AG09319 (cell line): ENCODE measurements at places on chromosomes 12 and 14.

GRCh38 chr14:71362920-71363584 is 455.8 kb downstream of the PCNX1 start:
- DNase-seq = no peak

DNA sequence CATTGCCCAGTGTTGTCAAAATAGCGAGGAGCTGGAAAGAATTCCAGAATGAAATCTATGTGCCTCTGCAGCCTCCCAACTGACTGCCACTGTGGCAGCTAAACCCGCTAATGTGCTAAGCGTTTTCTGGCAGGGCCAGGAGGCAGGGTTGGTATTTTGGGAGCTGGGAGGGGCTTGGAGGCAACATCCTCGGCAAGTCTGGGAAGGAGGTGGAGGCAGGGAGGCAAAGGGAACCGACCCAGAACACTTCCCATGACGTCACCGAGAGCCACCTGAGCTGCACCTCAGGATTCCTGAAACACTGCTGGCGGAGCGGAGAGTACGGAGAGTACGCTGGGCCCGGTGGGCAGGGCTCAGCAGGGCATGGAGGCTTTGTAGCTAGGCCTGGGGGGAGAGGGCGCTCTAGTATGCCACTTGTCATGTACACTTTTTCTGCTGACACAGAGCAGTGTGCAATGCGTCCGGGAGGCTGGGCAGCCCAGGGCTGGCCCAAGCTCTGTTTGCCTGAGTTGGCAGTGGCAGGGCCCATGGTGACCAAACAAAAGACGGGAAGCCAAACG is 81.5 kb downstream of the DPF3 start:
- DNase-seq = no peak

GRCh38 chr12:127519779-127520178 is 747.2 kb upstream of the TMEM132C start:
- DNase-seq = no peak

DNA sequence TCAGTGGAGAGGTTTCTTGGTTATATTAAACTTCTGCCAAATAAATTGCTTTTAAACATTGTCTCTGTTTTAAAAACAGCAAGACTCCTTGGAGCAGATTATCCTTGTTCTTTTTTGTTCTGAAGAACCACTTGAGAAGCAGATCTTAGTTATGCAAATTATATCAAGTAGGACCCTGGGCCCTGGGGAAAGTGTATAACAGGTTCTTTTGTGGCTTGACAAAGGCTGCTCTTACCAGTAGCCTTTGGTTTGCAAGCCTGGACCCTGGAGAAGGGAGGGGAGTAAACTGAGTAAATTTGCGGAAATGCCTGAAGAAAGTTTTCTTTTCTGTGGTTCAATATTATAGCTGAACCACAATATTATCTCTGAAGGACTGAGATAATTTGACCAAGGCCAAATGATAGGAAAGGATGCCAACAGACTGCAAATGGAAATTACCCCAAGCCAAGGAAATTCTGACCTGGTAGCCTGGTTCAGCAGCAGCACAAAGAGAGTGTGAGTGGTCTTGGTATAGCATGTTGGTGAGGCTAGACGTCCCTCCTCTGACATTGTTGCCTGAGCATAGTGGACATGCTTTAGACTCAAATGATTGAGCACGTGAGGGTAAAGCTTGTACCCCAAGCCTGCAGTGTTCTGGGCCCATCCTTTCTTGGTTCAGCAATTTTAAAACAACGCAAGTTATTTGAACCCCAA is 30.4 kb upstream of the SIX1 start:
- DNase-seq = no peak

DNA sequence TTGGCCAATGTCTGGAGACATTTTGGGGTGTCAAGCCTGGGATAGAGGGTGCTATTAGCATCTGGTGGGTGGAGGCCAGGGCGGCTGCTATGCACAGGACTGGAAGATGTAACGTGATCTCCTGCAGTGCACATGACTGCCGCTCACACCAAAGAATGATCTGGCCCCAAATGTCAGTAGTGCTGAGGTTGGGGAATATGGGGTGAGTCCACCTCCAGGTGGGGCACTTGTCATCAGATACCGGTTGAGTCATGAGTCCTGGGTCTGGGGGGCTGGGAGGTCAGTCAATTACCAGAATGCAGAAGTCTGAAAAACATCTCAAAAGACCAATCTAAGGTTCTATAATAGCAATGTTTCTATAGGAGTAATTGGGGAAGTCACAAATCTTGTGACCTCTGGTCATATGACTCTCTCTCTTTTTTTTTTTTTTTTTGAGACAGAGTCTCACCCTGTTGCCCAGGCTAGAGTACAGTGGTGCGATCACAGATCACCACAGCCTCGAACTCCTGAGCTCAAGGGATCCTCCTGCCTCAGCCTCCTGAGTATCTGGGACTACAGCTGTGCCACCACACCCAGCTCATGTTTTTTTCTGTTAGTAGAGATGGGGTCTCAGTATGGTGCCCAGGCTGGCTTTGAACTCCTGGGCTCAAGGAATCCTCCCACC is 6.0 kb upstream of the SDSL start:
- DNase-seq = no peak

DNA sequence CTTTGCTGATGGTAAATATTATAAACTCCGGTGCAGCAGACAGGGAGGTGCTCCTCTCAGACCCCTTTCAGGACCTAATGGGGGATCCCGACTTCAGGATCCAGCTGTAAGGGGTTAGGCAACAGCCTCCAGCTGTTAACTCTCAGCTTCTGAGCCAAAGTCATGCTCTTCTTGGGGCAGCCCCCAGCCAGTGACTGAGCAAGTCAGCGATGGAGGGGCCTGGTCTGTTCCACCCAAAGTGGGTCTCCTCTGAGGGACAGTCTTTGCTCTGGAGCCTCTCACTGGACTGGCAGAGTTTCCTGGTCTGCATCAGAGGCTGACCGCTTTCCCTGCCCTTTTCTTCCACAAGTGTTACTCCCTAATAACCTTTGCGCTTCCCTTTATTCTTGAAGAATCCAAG is 184.2 kb upstream of the DIO3 start:
- no peak for DNase-seq

GRCh38 chr12:11596141-11596540 is 53.3 kb upstream of the ETV6 start:
- no peak for DNase-seq

DNA sequence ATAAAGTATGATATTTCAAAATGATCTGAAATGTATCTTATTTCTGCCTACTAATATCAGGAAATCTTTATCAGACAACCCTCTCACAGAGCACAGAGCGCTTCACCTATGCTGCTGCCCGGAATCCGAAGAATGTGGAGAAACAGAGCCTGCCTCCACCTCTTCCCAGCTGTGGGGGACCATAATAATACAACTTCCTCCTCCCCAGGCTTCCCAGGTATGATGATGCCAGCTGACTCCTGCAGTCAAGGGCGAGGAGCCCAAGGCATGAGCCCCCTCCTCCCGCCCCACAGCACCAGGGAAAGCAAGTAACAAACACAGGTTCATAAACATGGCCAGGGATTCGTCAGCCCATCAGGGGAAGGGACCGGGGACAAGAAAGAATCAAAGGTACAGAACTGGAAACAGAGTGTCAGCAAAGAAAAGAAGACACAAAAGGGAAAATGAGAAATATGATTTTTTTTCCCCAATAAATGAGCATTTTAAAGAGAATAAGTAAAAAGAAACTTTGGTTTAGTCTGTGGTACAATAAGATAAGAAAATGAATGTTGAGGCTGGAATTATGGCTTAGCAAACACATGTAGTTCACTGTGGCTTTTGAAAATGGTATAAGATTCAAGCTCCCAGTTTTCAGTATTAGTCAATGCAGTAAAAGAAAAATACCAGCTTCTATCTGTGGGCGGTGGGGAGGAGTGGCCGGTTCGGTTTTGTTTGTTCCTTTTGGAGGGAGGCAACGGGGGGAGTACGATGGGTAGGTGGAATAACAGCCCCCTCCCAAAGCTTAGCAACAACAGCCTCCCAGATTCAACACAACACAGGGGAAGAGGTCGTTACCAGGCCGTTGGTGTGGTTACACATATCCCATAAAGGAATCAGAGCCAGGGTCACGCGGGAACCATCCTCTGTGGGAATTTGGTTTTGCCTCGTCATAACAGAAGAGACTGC is 68.3 kb downstream of the SETD3 start:
- no peak for DNase-seq

DNA sequence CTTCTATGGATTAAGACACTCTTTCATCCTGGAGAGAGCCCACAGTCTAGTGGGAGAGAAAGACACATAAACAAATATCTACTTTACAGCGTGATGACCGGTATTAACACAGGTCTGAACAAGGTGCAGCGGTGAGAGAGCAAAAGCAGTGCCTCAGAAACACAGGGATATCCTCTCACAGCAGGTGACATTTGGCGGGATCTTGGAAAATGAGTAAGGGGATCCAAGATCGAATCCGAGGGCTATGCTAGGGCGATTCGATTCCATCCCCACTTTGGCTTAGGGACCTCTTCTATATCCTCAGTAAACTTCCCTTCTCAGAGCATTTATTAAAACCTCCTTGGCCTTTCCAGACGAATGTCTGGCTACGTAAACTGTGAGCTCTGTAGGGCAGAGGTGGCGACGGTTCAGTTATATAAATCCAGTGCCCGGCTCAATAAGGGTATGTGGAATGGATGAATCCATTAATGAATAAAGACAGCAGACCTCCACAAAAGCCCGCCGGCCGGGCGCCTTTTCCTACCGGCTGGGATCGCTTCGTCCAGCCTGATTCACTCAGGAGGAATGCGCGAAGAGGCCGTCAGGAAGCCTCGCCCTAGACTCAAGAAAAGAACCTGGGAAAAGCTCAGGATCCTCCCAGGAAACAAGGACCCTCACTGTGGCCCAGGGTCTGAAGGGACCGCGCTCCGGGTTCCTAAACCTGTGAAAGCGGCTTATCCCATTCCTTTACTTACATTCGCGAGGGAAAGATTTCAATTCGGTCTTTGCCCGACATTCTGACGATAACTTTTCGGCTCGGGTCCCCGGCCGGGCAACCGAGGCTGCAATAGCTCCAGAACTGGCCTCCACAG is 455 bp downstream of the ATP6V1D start:
- peak; percentile 8 for DNase-seq

DNA sequence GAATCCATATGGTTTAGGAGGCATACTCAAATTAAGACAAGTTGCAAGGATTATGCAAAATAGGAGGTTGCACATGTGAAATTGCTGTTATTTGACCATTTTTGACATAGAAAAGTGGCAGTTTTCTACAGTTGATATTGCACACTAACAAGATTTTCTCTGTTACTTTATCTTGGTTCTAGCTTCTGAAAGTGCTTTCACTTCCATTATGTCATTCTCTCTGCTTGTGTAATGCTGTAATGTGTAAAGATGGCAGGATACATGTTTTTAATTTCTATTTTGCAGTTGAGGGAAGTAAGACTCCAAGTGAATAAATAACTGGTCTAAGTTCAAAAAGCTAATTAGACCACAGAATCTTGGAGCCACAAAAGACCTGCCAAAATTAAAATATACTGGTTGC is 60.6 kb downstream of the MYRFL start:
- DNase-seq = no peak

- no peak for DNase-seq
Observed at GRCh38 chr12:83082690-83083276, 396.1 kb downstream of the TMTC2 start.

DNA sequence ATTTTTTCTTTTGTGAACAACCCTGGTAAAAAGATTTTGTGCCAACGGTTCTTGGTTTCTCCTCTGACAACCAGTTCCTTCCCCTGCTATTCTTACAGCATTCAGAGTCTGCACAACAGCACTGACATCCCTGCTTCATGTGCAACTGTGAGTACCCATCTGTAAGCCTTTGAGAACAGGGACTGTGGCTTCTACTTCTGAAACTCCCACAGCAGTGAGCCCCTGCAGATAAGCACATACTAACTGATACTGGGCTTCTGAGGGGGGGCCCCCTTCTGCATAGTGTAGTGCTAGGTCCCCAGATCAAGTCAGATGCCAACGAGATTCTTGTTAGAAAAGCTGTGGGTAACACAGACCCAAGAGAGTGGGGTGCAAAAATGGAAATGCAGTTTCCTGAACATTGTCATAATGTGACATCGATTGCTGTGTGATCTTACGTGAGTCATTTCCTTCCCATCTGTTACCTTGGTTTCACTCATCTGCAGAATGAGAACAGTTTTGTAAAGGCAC is 11.1 kb upstream of the NINJ2 start:
- DNase-seq = no peak

DNA sequence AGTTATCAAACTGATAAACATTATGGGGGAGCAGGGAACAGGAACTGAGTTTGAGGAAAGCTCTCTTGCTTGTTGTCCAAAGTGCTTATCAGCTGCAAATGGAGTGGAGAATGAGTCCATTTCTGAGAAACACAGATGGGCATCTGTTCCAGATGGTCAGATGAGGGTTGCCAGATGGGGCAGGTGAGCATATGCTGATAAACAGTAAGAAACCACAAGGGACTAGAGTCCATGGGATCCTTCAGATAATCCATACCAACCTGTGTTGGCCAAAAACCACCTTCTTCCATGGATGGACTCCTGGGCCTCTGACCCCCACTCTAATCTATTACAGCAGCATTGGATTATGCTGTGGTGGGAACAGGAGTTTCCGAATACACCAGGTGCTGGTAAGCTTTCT is 38.3 kb downstream of the GNS start:
- DNase-seq = no peak

DNA sequence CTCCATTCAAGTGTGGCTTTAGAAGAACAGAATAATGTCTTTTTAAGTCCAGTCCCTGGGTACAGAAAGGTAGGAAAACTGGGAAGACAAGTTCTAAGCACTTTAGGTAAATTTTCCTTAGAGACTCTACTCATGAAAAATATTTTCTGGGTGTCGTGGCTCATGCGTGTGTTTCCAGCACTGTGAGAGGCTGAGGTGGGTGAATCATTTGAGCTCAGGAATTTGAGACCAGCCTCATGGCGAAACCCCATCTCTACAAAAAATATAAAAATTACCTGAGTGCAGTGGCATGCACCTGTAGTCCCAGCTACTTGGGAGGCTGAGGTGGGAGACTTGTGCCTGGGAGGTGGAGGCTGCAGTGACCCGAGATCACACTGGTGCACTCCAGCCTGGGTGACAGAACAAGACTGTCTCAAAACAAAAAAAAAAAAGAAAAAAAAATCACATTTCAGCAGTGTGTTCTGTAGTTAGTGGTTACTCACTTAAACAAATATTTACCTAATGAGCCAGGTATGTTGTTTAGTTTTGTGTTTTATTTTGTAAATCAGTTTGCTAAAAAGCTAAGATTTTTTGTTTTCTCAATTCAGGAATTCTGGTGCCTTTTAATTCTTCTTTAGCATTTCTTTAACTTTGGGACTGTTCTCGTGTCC is 52.3 kb upstream of the RD3L start:
- no peak for DNase-seq

DNA sequence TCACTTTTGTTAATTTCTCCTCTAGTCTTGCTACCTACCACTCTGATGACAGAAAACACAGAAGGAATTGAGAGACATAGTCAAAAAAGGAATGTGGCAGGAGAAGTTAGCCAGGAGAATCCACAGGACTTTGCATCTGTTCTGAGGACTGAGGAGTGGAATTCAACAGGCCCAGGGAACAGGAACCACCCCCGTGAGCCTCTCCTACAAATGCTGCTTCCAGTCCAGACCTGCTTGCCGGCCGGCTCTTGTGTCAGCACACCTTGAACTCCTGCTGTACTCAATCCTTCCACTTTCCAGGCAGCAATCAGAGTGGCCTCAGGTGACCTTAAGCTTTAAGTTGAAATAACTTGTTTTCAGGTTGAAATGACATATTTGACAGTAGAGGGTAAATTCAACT is 903.1 kb downstream of the BCL11B start:
- DNase-seq = no peak

GRCh38 chr14:68380329-68380741 is 412.5 kb downstream of the ZFP36L1 start:
- no peak for DNase-seq

- DNase-seq = no peak
Observed at GRCh38 chr14:58430156-58430555, 2.6 kb downstream of the KIAA0586 start.

- DNase-seq = no peak
Observed at GRCh38 chr14:106417224-106418049, 891.1 kb downstream of the TMEM121 start.

GRCh38 chr12:123713823-123714585 is 1.9 kb downstream of the ATP6V0A2 start:
- DNase-seq = no peak
